Muscle of arm (tissue), 14 donors: ENCODE measurements at places on chromosomes 7 and 10.

DNA sequence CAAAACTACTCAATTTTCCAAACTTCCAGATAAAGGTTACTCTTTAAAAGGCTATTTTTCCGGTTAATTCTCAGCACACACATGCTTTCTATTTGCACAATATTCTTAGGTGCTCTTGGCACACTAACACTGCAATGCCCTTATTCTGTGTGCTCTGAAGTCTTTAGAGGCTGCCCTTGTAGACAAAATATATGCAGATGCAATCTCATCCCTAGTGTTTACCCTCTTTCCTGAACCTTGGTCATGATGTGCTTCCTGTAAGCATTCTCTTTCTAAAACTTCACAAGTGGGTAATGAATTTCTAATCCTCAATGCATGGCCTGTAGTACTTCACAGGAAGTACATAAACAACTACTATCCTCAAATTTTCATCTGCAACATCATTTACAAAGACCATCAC, 41.1 kb upstream of the TUBB8 start:
- no peak for DNase-seq

GRCh38 chr7:71414490-71414889, 282.5 kb downstream of the GALNT17 start:
- DNase-seq = no peak

GRCh38 chr10:49169776-49170175, 18.4 kb downstream of the TMEM273 start:
- no peak for DNase-seq

DNA sequence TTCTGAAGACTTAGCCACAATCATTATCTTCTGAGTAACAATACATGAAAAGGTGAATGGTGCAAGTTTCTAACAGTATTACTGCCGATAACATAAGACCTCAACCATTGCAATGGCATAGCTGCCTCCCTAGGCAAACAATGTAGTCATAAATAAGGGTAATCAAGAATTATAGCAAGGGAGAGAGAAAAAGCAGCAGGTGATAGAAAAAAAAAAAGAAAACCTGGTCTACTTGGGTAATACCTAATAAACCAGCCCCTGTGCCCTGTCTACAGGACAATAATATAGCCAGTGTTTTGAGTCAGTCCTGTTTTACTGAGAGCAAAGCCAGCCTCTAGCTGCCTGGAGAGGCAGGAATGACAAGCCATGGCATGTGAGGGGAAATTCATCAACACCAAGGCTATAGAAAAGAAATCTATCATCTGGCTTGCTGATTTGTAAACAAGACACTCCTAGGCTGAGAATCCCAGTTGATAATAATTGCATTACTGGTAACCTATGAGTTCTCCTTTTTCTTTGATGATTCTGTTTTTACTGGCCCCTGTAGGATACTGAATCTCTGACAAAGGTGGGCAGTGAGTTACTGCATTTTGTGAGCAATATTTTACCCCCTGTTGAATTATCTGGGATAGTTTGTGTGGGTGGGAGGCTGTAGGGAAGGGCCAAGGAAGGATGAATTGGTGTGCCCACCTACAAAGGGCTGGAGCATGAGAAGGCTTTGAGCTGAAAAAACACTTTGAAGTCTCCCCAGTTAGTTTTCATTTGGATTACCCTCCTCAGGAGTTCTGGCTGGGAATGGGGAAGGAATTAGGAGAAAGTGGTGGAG, 1.7 kb upstream of the WEE2 start:
- DNase-seq = no peak

DNA sequence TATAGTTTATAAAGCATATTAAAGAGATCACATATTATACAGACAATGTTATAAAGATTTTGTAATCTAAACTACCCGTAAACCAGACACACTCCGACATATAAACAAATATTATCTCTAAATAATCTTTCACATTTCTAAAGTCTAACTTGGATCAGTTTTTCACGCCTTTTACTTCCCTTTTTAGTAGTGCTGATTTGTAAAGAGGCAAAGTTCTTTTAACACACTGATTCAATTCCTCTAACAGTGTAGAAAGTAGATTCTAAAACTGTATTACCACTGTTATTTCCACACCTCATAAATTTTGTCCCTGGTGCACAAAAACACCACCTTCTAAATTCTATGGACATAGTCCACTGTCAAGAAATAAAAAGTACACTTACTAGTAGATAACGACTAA, 230.9 kb downstream of the DOCK4 start:
- no peak for DNase-seq
